ENCODE measurements at places on chromosomes 13 and 19.

- DNase-seq = no peak
Observed at GRCh38 chr13:38697628-38698333, 10.9 kb downstream of the FREM2 start.

- peak; percentile 6 for DNase-seq
Observed at GRCh38 chr19:49297403-49297802, 27.6 kb downstream of the SLC6A16 start.

DNA sequence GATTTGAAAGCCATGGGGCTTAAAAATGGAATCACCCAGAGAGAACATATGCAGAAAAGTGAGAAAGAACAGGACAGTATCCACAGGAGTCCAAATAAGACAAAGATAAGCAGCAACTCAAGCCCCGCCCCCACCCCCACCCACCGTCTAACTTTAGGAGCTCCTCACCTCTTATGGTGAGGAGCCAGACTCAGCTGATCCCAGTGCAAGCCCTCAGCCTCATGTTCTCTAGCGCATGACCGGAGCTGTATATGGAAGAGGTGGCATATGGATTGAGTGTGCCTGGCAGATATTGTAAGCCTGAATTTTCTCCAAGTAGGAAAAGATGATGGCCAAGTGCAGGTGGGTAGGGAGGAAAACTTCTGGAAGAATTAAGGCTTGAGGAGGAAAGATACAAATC is 36.4 kb upstream of the DCT start:
- DNase-seq = no peak

DNA sequence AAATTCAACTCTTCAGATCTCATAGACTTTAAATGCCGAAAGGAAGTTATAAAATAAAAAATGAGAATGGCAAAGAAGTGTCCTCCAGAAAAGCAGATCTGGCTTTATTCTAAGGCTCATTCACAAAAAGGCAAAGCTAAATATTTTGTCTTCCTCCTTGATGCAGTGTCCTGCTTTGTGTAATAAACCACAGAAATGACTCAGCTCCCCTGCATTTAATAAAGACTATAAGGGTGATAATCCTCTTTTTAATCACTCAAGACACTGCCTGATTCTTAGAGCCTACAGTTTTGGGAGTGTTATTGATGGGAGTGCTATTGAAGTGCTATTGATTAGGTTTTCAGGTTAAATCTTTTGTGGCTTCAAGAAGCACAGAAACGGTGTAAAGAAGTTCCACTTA is 482.0 kb downstream of the PCDH20 start:
- DNase-seq = no peak

DNA sequence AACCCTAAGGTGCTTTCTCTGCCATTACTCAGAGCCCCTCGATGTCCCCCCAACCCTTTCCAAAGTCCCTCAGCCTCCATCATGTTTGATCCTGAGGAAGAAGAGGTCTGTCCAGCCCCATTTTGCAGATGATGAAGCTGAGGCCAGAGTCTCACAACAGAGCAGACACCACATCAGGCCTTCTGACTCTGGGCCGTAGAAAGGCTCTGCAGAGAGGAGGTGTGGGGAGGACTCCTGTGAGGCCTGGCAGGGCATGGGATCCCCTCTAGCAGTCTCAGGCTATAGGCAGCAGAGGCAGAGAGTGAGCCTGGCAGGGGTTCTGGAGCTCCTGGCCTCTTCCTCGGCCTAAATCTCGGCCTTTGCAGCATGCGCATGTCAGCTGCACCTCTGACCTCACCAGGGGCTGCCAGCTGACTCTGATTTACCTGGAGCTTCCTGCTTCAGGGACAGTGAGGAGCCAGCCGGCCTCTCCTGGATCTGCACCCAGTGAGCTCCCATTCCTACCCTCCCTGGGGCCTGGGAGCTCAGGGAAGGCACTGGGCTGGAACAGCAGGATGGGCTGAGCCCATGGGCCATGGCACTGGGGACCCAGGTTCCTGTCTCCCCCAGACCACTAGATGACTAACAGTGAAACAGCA is 41.7 kb upstream of the VSTM2B start:
- no peak for DNase-seq

Data from fibroblast of skin of left biceps (primary cell).